T-cell (primary cell): ENCODE measurements at places on chromosomes 5 and 9. TPM values are rescaled to one million over a fixed set of nuclear protein-coding genes. Genes with fewer than 3 reads are reported as not detected.

- H3K27me3 ChIP-seq: no peaks in the 10 kb centered on the region
- no peaks in the 10 kb centered on the region for H3K36me3 ChIP-seq
- no peak overlapping the region for H3K4me3 ChIP-seq
- DNase-seq: no peak
- no peaks in the 10 kb centered on the region for H3K4me1 ChIP-seq
Observed at GRCh38 chr5:80860924-80861613, 99.1 kb upstream of the RASGRF2 start.

DNA sequence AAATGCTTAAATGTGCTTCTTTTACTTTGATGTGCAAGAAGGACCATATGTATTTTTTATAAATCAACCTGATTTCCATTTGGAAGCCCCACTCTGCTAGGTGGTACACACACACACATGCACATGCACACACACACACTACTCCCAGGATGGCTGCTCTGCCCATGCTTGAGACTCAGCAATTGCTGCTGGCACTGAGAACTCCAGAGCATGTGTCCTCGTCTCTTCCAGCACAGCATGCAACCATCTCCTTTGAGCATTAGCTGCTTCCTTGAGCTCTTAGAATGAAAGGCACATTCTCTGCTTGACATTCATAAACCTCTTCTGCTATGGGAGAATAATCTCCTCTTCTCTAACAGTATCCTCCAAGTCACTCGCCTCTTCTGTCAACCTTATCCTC, 115.9 kb downstream of the FEM1C start:
- H3K36me3 ChIP-seq: no peaks in the 10 kb centered on the region
- H3K27ac ChIP-seq: no peak overlapping the region
- no peak for DNase-seq
- no peak overlapping the region for H3K4me3 ChIP-seq
- no peaks in the 10 kb centered on the region for H3K27me3 ChIP-seq

DNA sequence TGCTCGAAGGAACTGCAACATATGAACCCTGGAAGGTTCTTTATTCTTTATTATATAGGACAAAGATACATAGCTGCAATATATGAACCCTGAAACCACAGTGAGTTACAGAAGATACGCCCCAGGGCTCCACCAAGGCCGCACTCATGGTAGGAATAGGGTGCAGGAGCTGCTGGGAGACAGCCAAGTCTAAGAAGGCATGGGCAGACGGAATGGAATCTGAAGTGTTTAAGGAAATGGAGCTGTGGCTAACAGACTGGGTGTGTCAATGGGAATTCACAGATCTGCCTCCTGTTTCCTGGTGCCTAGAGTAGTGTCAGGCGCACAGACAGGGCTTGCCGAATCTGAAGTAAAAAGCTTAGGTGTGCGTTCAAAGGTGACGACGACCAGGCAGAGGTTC, 286.4 kb downstream of the DENND1A start:
- no peak overlapping the region for H3K27ac ChIP-seq
- no peaks in the 10 kb centered on the region for H3K36me3 ChIP-seq
- no peak for DNase-seq
- H3K4me1 ChIP-seq: peaks cover 2% of the 10 kb centered on the region
- H3K4me3 ChIP-seq: no peak overlapping the region

DNA sequence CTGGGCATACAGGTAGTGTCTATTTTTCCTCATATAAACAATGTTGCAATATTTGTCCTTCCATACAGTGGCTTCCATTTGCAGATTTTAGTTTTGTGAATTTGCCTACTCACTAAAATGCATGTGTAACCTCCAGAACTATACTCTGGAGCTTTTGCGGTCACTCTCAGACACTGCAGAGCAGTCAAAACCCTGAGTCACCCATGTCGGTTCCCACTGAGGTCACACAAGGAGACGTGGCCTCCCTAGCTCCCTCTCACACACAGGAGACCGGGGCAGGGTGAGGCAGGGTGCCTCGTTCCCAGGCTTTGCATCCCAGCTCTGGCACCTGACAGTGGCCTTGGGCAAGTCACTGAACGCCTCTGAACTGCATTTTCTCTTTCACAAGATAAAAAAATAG, 55.5 kb upstream of the ZNF354A start:
- H3K4me3 ChIP-seq: no peak overlapping the region
- H3K27ac ChIP-seq: no peak overlapping the region
- H3K36me3 ChIP-seq: no peaks in the 10 kb centered on the region
- H3K27me3 ChIP-seq: peaks cover 17% of the 10 kb centered on the region
- no peak for DNase-seq

Gene VLDLR
- 1.2 TPM for total RNA-seq

DNA sequence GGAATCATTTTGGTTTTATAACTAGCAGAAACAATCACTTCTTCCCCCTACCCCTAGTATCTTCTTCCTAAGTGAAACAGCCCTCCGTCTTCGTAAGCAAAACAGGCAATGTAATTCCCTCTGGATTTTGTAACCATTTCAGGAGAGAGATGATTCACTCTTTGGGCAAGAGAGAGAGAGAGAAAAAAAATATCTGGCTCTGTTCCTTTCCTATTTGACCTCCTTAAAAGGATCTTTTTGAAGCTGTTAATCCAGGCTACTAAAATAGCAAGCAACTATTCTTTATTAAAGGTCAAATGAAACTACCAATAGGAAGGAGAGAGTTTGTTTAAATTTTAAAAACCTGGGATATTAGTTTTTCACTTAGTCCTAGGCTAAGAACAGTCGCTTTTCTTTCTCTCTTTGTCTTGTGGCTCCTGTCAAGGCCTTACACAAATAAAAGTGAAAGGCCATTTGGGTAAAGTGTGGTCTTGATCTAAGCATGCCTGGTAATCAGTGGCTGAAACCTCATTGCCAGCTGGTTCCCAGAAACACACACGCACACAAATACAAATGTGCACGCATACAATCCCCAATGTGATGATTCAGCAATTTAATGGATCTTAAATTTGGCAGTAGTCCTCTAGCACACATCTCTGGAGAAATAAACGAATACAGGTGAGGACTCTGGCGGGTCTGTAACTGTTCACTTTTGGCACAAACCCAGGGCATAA, 70.2 kb downstream of the PRUNE2 start:
- no peak overlapping the region for H3K27ac ChIP-seq
- no peaks in the 10 kb centered on the region for H3K27me3 ChIP-seq
- H3K4me1 ChIP-seq: no peaks in the 10 kb centered on the region
- DNase-seq: no peak
- H3K4me3 ChIP-seq: no peak overlapping the region

GRCh38 chr9:79980432-79980831, 408.7 kb downstream of the TLE4 start:
- H3K27me3 ChIP-seq: no peaks in the 10 kb centered on the region
- no peak overlapping the region for H3K4me3 ChIP-seq
- H3K27ac ChIP-seq: no peak overlapping the region
- H3K4me1 ChIP-seq: no peaks in the 10 kb centered on the region

GRCh38 chr9:127444921-127445850, 6.0 kb downstream of the RPL12 start:
- peaks cover 86% of the 10 kb centered on the region for H3K36me3 ChIP-seq
- H3K4me3 ChIP-seq: no peak overlapping the region
- no peak for DNase-seq
- H3K27ac ChIP-seq: no peak overlapping the region

Gene FAM78A
- 79.4 TPM for total RNA-seq

GRCh38 chr5:80725446-80725845, 70.7 kb upstream of the DHFR start:
- H3K36me3 ChIP-seq: peaks cover 25% of the 10 kb centered on the region
- H3K4me1 ChIP-seq: no peaks in the 10 kb centered on the region

- H3K4me1 ChIP-seq: peaks cover 15% of the 10 kb centered on the region
- DNase-seq: no peak
- H3K36me3 ChIP-seq: peaks cover 6% of the 10 kb centered on the region
Observed at GRCh38 chr5:173962436-173962972, 26.5 kb upstream of the C5orf47 start.

GRCh38 chr9:94554439-94555331, at the start of gene PCAT7:
TSS of gene PCAT7 (plus strand) at chr9:94555083.
- H3K27me3 ChIP-seq: no peaks in the 10 kb centered on the region
- H3K27ac ChIP-seq: no peak within 1 kb of the TSS
- no peak within 1 kb of the TSS for H3K4me3 ChIP-seq
- no peaks in the 10 kb centered on the region for H3K36me3 ChIP-seq

DNA sequence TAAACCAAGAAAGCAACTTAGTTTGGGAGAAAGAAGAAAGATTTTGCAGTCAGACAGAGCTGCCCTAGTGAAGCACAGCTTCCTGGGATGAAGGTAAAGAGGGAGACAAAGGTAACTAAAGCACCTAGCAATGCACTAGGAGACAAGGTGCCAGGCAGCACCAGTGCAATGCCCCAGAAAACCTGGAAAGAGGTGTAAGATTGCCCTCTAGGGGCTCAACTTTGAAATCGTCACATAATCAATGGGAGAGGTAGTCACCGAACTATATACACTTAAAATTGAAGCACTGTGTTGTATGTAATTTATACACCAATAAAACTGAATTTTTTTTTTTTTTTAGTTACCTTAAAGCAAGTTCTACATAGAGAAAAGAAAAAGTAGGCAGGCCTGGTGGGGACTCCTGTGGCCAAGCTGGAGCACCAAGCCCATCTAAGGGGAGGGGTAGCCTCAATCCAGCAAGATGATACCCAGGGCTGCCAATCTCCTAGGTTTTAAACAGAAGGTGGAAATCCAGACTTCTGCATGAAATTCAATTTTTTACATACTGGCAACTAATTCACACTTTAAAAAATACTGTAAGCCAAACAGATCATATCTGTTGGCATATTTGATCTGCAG, 48.2 kb downstream of the CDK5RAP2 start:
- H3K36me3 ChIP-seq: peaks cover 86% of the 10 kb centered on the region
- no peak overlapping the region for H3K4me3 ChIP-seq
- H3K27me3 ChIP-seq: no peaks in the 10 kb centered on the region
- H3K27ac ChIP-seq: no peak overlapping the region

Gene IER5L
- 1.3 TPM for total RNA-seq

GRCh38 chr5:67578011-67578410, 381.4 kb upstream of the CD180 start:
- H3K4me1 ChIP-seq: no peaks in the 10 kb centered on the region
- H3K36me3 ChIP-seq: no peaks in the 10 kb centered on the region
- H3K27me3 ChIP-seq: no peaks in the 10 kb centered on the region
- no peak for DNase-seq
- H3K27ac ChIP-seq: no peak overlapping the region

DNA sequence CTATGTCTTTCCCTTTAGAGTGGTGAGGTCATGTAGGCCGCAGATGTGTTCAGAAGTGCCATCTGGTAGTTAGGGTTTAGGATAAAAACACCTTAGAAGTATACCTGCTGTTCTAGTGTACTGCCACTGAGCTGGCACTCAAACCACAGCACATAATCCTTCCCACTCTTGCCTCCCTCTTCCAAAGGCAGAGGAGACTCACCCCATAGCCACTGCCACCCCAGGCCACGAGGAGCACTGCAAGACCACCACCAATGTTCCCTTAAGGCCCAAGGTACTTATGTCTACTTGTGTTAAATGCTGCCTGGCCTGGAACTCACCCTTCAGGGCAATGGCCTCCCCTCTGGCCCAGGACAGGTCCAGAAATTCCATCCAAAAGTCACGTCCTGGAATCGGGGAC, 379.5 kb upstream of the EDIL3 start:
- H3K27ac ChIP-seq: no peak overlapping the region
- H3K4me3 ChIP-seq: no peak overlapping the region
- no peaks in the 10 kb centered on the region for H3K36me3 ChIP-seq
- H3K27me3 ChIP-seq: no peaks in the 10 kb centered on the region
- DNase-seq: no peak

DNA sequence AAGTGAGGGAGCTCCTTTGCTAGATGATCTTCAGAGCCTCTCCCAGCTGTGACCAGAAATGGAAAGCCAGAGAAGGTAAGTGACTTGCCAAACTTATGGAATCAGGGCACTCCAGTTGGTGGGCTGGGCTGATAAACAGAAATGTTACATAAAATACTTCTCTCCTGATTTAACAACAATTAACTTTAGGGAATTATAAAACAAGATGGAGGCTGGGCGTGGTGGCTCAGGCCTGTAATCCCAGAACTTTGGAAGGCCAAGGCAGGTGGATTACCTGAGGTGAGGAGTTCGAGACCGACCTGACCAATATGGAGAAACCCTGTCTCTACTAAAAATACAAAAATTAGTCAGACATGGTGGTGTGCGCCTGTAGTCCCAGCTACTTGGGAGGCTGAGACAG, 899 bp upstream of the MED10 start:
- no peak overlapping the region for H3K4me3 ChIP-seq
- DNase-seq: no peak
- no peaks in the 10 kb centered on the region for H3K27me3 ChIP-seq
- H3K4me1 ChIP-seq: peaks cover 10% of the 10 kb centered on the region
- H3K27ac ChIP-seq: peak overlapping the region; percentile 87

DNA sequence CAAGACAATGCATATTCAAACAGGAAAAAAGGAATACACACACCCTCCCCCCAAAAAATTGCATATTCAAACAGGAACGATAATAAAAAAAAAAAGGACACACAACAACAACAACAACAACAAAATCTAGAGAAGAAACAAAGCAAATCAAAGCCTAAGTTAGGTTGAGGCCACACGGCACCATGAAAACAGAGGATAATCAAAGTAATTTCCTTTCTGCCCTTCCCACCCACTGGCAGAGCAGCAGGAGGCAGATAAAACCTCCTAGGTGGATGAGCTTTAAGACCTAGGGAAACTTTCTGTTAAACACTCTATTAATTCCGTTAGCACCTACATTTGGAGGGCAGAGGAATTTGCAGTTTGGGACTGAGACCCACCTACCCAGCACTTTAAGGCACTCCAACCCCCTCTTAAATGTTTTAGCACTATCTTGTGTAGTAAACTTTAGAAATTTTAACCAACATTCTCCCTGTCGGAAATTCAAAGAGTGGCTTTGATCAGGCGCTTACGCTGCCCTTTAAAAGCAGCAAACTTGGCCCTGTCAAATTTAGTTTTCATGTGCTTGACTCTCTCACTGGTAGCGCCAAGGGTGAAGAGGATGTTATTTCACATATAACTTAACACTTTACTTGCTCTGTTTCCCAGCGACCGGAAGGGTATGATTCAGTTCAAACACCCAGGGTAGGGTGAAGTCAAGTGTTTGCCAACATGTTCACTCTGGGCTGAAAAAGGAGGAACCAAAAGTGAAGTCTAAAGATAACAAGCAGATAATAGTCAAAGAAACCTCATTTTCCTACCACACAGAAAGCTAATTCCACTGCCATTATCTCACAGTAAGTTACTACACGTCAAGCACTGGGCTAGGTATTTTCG, 9.2 kb downstream of the ENC1 start:
- peaks cover 33% of the 10 kb centered on the region for H3K4me1 ChIP-seq
- peak overlapping the region; percentile 80 for H3K27ac ChIP-seq
- no peak overlapping the region for H3K4me3 ChIP-seq
- H3K36me3 ChIP-seq: no peaks in the 10 kb centered on the region
- no peaks in the 10 kb centered on the region for H3K27me3 ChIP-seq

Gene SELENOP
- 3.1 TPM for total RNA-seq

- no peak overlapping the region for H3K27ac ChIP-seq
- DNase-seq: no peak
- no peaks in the 10 kb centered on the region for H3K27me3 ChIP-seq
- peaks cover 9% of the 10 kb centered on the region for H3K4me1 ChIP-seq
- H3K4me3 ChIP-seq: no peak overlapping the region
Observed at GRCh38 chr9:127196826-127197145, 67.8 kb upstream of the GARNL3 start.
